Urinary bladder (tissue), 4 donors: ENCODE measurements at places on chromosomes 5 and 9. TPM values are rescaled to one million over a fixed set of nuclear protein-coding genes. Genes with fewer than 3 reads are reported as not detected.

DNA sequence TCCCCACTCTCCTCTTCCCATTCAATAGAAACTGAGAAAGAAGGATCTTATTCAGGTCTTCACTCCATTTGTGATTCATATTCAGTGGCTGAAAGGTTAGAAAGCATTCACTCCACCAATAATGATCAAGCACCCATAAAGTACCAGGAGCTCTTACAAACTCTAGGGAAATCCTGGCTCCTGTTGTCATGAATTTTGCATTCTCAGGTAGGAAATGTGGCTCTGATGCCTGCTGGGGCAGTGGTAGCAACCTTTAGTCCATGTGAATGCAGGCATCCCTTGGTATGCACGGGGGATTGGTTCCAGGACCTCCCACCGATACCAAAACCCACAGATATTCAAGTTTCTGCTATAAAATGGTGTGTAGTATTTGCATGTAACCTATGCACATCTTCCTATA, 3.6 kb upstream of the RORB start:
- no peak for DNase-seq

GRCh38 chr5:121396716-121397115, 455.0 kb upstream of the FTMT start:
- no peak for DNase-seq

DNA sequence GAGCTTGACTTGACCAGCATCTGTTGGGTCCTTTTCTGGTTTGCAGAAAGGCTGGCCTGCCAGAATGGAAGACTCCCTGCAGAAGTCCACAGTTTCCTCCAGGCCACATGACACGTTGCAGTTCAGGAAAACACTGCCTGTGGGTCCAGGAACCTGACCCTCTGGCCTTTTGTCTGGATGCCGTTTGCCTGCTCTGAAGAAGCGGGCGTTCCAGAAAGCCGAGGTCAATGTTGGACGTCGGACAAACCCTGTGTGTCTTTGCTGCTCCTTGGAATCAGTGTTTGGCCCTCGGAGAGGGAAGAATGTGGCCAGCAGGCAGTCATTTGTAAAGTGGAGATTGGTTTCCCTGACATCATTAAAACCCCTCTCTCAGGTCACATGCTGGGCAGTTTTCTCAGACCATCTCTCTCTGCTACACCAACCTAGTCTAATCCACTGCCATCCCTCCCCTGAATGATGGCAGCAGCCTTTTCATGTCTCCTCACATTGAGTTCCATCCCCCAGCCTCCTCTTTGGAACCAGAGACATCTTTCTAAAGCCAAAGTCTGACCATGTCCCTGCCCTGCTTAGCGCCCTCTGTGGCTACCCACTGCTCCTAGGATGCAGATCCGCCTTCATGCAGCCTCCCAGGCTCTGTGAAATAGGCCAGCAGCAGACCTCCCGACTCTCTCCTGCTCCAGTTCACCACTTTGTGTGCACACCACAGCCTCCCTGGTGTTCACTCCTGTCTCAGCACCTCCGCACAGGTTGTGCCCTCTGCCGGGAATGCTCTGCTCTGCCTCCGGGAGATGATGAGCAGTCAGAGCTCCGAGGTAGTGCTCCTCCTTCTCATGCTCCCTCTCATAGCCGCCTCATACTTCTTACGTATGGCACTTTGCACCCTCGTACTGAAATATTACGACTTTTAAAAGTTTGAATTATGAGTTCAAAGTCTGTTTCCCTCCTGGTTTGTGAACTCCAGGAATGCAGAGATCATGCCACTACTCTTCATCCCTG, 75.6 kb downstream of the RALGPS1 start:
- DNase-seq = no peak

GRCh38 chr5:156912869-156913268, 50.2 kb downstream of the TIMD4 start:
- DNase-seq = no peak

- no peak for DNase-seq
These were observed 140.7 kb downstream of the SREK1 start for GRCh38 chr5:66284588-66285342.

DNA sequence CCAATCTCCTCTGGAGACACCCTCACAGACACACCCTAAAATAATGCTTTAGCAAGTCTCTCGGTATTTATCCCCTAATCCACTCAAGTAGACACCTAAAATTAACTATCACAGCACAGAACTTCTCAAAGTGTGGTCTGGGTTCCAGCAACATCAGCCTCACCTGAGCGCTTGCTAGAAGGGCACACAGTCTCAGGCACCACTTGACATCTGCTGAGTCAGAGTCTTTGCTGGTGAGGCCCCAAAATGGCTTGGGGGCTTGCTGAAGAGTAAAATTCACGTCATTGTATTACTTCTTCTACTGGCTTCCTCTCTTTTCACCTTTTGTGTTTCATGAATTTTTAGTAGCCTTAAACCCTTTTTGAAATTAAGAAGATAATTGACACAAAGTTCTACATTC, 9.0 kb downstream of the FOXB2 start:
- no peak for DNase-seq

GRCh38 chr9:134209731-134210311, 45.5 kb upstream of the RNU6ATAC start:
- DNase-seq = no peak

DNA sequence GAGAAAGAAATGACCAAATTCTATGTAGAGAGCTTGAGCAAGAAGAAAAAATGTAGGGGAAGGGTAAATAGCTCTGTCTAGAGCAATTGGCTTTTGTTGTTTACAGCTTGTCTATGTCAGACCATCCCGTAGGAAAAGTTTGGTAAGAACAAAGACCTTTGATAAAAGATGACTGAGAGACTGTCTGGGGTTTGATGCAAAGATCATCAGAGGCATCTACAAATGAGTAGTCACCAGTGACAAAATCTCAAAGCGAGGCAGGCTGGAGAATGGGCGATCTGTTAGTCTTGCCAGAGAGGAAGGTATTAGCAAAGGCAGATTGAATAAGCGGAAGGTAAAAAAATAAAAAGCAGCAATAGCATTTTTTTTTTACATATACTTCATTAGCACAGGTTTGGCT, 125.0 kb upstream of the RASGRF2 start:
- no peak for DNase-seq

DNA sequence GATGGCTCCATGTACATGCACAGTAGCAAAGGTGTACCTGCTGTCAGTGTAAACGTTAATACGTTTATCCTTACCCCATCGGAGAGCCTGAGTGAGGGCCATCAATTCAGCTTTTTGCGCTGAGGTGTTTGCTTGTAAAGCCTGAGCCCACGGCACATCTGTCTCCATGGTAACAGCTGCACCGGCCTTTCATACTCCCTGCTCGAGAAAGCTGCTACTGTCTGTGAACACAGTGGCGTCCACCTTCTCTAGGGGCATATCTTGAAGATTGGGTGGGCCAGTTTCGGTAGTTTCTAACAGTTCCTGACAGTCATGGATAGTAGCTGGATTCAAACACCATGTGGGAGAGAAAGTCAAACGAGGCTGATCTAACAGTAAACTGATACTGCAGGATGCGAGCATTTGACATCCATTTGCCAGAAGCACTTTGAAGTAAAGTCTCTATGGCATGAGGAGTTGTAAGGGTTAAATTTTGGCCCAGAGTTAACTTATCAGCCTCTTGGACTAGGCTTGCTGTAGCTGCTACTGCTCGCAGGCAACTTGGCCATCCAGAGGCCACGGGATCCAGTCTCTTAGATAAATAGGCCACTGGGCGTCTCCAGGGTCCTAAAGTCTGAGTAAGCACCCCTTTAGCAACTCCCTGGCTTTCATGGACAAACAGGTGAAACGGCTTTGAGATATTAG, 21.0 kb upstream of the RHOBTB3 start:
- no peak for DNase-seq

DNA sequence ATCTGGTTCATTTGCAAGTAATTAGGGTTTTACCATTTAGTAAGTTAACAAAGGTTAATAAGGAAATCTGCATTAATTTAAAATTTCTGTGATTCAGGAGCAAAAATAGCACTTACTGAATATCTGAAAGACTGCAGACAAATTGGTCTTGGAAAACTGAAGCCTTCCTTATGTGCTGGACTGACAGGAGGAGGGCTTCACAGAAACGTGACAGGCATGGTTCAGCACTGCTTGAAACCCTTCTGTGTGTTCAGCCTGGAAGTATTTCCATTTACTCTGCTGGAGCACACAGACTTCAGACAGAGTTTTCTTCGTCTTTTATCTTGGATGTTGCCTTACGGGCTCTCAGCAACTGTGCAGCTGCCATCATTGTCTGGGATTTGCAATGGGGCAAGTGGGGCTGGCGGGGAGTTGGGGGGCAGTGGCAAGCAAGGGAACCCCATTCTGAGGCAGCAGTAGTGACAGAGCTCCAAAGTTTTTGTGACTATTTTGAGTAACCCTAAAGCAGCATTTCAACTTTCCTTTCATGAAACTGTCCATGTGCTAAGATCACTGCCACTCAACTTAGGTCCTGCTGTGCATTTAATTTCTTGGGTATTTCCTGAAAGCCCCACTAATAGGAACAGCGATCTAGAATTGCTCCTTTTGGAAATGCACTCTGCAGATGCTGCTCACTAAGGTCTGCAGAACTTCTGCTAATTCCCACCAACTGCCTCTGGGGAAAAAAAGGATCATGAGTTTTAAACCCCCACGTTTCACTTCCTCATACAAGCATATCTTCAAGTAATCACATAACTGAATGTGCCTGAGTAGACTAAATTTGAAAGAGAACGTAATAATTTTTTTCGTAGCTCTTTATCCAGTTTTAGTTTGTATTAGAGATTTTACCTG, 56.6 kb downstream of the KCNN2 start:
- DNase-seq = no peak

GRCh38 chr9:130142641-130143040, 29.6 kb upstream of the NCS1 start:
- DNase-seq = no peak

DNA sequence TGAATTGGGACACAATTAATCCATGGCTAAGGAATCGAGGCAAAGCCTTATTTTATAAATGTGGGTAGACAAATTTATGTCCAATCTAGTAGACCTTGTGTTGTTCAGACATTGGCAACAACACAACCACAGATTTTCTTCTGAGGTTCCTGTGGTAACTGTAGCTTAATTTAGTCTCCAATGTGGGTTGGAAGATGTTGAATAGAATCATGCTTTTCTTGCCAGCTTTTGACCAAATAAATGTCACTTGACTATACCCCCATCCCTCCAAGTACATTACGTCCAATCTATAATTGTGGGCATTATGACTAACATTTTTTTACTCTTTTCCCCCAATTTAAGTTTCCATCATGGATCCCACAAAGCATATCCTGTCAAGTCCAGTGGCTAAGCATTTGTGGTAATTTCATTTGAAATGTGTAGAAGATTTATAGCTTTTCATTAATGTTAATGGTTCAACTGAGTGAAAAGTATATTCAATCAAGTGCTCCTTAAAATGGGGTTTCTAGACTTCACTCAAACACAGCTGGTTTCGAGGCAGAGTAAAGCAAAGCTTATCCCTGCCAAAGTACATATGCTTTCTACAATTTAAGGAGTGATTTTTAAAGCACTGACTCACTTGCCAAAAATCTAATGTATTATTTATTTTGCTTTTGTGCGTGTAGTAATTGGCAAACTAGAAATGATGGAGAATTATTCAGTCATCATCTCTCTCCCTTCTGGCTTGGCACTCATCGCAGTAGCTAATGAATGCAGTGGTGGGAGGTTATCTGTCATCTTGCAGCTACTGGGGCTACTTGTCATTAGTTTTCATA, 141.8 kb downstream of the FAM174A start:
- DNase-seq = no peak

DNA sequence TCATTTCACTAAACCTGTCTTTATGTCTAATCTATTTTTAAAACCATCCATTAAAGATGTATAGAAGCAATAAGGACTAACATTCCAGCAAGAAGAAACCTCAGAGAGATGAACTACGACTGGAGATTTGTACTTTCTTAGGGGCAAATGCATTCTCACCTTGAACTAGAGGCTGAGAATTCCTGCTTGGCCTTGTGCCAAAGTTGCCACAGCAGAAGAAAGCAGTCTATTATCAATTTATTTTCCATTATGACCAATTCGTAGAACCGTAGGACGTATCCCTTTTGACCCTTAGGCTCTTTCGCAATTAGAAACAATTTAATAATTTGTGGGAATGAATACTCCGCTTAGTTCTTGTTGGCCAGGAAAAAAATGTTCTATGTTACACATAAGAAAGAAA, 1647.4 kb upstream of the CDH9 start:
- DNase-seq = no peak

DNA sequence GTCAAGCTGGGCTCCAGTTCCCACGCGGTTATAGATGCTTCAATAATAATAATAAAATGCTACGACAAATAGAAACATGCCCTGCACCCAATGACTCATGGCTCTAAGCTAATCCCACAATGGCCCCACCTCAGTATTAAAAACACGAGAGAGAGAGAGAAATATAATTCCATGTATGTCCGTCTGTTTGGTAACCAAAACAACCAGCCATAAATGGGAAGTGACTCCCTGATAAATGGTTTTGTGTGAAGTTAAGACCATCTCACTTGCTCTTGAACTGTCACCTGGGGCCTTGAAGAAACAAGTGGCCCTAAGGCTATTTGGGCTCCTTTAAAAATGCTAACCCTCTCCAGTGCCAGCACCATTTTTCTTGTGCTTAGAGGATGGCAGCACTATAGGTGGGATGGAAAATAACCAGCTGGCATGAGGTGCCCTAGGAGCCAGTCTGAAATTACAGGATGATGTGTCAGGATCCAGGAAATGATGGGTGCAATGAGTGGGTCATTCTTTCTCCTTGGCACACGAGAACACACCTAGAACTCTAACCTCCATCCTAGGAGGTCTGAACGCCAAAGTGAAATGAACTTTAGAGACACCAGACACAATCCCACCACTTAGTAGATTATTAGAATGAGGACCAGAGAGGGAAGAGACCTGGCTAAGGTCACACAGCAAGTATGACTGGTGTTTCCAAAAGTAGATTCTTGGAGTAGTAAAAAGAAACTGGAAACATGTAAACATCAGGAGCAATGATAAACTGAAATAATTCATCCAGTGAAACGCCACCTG, 35.7 kb upstream of the ADRB2 start:
- no peak for DNase-seq

- no peak for DNase-seq
These were observed 1.2 kb downstream of the TNFSF8 start for GRCh38 chr9:114929201-114929600.

GRCh38 chr9:74935008-74935407, 17.7 kb downstream of the C9orf40 start:
- no peak for DNase-seq

- no peak for DNase-seq
These were observed 150.2 kb upstream of the TRPM3 start for GRCh38 chr9:71271602-71272001.

GRCh38 chr5:56345352-56345751, 112.2 kb upstream of the ANKRD55 start:
- DNase-seq = no peak

The PTPRD gene
- polyA plus RNA-seq = 7.3 TPM

The MCC gene
- polyA plus RNA-seq = 17.2 TPM

The PCBD2 gene
- polyA plus RNA-seq = 5.4 TPM

The NME5 gene
- 1.7 TPM for polyA plus RNA-seq

The SPATA31A5 gene
- polyA plus RNA-seq = not detected

The CACNA1B gene
- 0.14 TPM for polyA plus RNA-seq

The KIF12 gene
- 0.11 TPM for polyA plus RNA-seq

The MCCC2 gene
- 22.6 TPM for polyA plus RNA-seq

The SOHLH1 gene
- not detected for polyA plus RNA-seq

The SPARC gene
- polyA plus RNA-seq = 1,774 TPM
